ENCODE measurements at places on chromosomes 11 and 22. TPM values are rescaled to one million over a fixed set of nuclear protein-coding genes. Genes with fewer than 3 reads are reported as not detected.

The TCIRG1 gene
- polyA plus RNA-seq = 148 TPM

DNA sequence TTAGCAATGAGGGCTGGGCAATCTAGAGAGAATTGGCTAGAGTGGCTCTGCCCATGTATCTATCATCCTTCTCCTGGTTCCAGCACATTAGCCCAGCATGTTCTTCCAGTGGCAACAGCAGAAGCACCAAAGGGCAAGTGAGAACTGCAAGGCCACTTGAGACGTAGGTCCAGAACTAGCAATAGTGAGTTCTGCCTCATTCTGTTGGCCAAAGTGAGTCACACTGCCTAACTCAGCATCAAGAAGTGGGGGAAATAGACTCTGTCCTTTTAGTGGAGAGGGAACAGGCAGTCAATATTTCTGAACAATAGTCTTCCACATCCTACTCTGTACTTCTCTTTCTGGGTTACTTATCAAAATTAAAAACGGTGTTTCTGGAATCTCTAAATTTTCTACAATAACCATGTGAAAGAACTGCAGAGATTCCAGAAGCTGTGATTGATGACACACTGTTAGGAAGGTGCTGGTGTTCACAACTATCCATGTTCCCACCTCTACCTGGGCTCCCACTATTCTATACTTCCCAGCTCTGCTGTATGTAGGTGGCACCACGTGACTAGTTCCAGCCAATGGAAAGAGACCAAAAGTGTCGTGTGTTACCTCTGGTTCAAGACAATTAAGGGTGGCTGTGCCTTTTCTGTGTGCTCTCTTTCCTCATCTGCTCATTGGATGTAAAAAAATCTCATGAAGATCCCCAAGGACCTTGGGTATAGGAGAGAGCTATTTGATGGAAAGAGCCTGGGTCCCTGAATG, 23.4 kb upstream of the GRK3 start:
- H3K4me3 ChIP-seq = no peak overlapping the region
- H3K27ac ChIP-seq = no peak overlapping the region
- H3K36me3 ChIP-seq = no peaks in the 10 kb centered on the region
- DNase-seq = no peak
- no peaks in the 10 kb centered on the region for H3K4me1 ChIP-seq
- H3K27me3 ChIP-seq = peaks cover 2% of the 10 kb centered on the region

GRCh38 chr22:37165066-37165465, 15.3 kb upstream of the IL2RB start:
- DNase-seq = no peak
- peaks cover 24% of the 10 kb centered on the region for H3K27me3 ChIP-seq
- no peak overlapping the region for H3K4me3 ChIP-seq
- no peaks in the 10 kb centered on the region for H3K36me3 ChIP-seq
- H3K27ac ChIP-seq = no peak overlapping the region

DNA sequence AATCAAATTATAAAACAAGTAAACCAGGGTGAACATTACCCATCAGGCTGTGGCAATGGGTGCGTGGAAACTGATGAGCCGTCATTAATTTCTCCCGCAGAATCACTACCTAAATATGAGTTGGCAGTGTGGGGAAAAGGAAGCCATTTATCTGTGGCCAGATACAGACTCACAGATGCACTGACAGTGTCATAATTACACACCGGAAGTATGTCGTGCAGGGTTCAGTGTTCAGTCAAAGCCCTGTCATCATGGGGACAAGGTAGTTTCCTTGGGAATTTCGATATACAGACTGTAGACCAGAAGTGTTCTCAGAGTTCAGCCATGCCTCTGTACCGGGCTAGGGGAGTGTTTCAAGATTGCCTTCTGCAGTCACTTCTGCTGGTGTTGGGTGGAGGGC, 119.2 kb upstream of the SEZ6L start:
- H3K4me1 ChIP-seq = no peaks in the 10 kb centered on the region
- H3K36me3 ChIP-seq = no peaks in the 10 kb centered on the region
- no peak overlapping the region for H3K4me3 ChIP-seq
- no peaks in the 10 kb centered on the region for H3K27me3 ChIP-seq

DNA sequence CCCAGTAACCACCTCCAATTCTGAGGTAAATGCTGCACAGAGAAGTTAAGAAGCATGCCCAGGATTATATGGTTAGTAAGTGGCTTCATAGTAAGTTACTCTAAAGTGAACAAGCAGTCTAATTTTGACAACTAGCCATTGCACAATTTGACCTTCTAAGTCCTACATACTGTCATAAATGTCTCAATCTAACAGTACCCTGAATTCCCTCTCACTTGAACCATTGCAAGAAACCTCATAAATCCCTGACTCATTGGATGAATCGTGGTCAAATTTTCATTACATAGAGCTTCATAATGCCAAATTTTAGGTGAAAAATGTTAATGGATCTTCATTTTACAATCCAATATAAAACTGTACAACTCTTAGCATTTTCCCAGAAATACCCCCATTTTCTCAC, 217.3 kb upstream of the GRIA4 start:
- no peaks in the 10 kb centered on the region for H3K4me1 ChIP-seq
- no peak overlapping the region for H3K27ac ChIP-seq
- H3K27me3 ChIP-seq = no peaks in the 10 kb centered on the region
- no peaks in the 10 kb centered on the region for H3K36me3 ChIP-seq
- DNase-seq = peak; percentile 34

- peak overlapping the region; percentile 98 for H3K27ac ChIP-seq
- H3K36me3 ChIP-seq = peaks cover 5% of the 10 kb centered on the region
- no peak overlapping the region for H3K4me3 ChIP-seq
- peaks cover 34% of the 10 kb centered on the region for H3K4me1 ChIP-seq
Observed at GRCh38 chr11:12175694-12176241, 65.4 kb downstream of the MICAL2 start.

- no peaks in the 10 kb centered on the region for H3K27me3 ChIP-seq
- no peak overlapping the region for H3K4me3 ChIP-seq
- no peaks in the 10 kb centered on the region for H3K4me1 ChIP-seq
- DNase-seq = no peak
Observed at GRCh38 chr11:107731941-107732688, 20.3 kb upstream of the SLN start.

DNA sequence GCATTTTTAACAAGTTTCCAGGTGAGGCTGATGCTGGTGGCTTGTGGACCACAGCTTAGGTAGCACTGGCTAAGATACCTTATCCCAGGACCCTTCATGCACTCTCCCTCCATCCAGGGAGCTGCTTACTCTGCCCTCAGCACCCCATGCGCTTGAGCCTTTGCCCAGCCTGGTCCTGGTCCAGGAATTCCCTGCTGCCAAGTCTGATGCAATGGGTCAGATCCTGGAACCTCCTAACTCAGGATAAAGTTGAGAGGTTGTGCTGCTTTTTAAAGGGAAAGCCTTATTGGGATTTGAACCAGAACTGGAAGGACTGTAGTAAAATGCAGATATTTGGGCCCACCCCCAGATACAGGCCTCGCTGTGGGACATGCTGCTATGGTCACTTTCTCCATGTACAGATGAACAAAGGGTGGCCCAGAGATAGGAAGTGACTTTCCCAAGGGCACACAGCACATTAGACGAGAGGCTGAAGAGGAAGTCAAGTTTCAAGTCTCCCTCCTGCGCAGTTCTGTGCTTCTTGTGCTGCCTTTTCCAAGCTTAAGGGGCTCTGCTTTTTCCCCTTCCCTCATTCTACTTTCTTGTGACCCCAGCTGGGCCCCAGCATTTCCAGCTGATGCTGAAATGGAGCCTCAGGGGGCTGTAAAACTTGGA, 824 bp upstream of the LGALS12 start:
- no peak overlapping the region for H3K4me3 ChIP-seq
- DNase-seq = no peak
- no peaks in the 10 kb centered on the region for H3K36me3 ChIP-seq
- H3K27me3 ChIP-seq = peaks cover 2% of the 10 kb centered on the region
- H3K4me1 ChIP-seq = no peaks in the 10 kb centered on the region

The LDHAL6A gene
- polyA plus RNA-seq = not detected

- H3K4me3 ChIP-seq = no peak overlapping the region
- peaks cover 27% of the 10 kb centered on the region for H3K4me1 ChIP-seq
- H3K36me3 ChIP-seq = no peaks in the 10 kb centered on the region
Observed at GRCh38 chr22:30190574-30190973, 56.0 kb downstream of the LIF start.

- H3K4me1 ChIP-seq = no peaks in the 10 kb centered on the region
- no peaks in the 10 kb centered on the region for H3K27me3 ChIP-seq
- DNase-seq = no peak
- H3K27ac ChIP-seq = no peak overlapping the region
Observed at GRCh38 chr11:69057801-69058200, 9.1 kb downstream of the TPCN2 start.

GRCh38 chr22:24089951-24090350, 78.8 kb downstream of the CABIN1 start:
- no peaks in the 10 kb centered on the region for H3K27me3 ChIP-seq
- DNase-seq = no peak
- peaks cover 8% of the 10 kb centered on the region for H3K4me1 ChIP-seq

GRCh38 chr11:26188554-26188953, 143.4 kb upstream of the ANO3 start:
- peaks cover 13% of the 10 kb centered on the region for H3K4me1 ChIP-seq
- DNase-seq = peak; percentile 10
- H3K27me3 ChIP-seq = no peaks in the 10 kb centered on the region
- H3K4me3 ChIP-seq = no peak overlapping the region

The FOXRED2 gene
- polyA plus RNA-seq = 4.0 TPM

DNA sequence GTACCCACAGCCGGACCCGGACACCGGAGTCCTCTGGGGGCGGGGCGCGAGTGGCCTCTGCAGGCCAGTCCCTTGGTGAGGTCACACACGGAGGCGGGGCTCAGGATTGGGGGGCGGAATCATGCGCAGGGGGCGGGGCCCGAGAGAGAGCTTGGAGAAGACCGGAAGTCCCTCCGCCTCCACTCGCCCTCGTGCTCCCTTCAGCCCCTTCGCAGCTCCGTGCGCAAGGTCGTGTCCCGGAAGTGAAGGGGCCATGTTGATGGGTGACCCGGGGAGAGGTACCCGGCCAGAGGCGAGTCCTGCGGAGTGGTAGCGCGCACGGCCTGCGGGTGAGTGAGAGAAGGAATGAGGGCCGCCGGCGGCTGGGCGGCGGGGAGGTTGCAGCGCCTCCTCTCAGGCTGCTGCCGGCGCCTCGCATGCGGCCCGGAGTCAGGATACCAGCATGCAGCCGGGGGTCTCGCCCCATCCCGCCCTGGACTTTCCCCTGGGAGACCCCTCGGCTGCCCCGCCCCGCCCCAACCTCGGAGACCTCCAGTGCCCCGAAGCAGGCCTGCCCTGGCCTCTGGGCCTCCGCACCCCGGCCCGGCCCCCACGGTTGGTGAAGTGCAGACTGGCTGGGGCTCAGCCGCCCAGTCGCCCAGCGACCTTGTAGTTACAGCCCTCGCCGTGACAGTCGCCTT, at the start of gene MIEF1:
Gene MIEF1, plus strand, starts transcription at position 182 of the 680 bp plus-strand sequence. CDS start 9,005 bp downstream, outside the sequence.
- peak; percentile 92 for DNase-seq
- H3K27me3 ChIP-seq = no peaks in the 10 kb centered on the region
- peaks cover 24% of the 10 kb centered on the region for H3K36me3 ChIP-seq
- H3K4me1 ChIP-seq = peaks cover 10% of the 10 kb centered on the region
- peak within 1 kb of the TSS; percentile 45 for H3K27ac ChIP-seq

- H3K27me3 ChIP-seq = no peaks in the 10 kb centered on the region
- no peaks in the 10 kb centered on the region for H3K4me1 ChIP-seq
- no peak overlapping the region for H3K4me3 ChIP-seq
- no peak for DNase-seq
- H3K36me3 ChIP-seq = no peaks in the 10 kb centered on the region
- no peak overlapping the region for H3K27ac ChIP-seq
Observed at GRCh38 chr11:14612694-14613093, 30.9 kb upstream of the PDE3B start.

- H3K4me3 ChIP-seq = no peak overlapping the region
- H3K36me3 ChIP-seq = no peaks in the 10 kb centered on the region
- H3K27ac ChIP-seq = no peak overlapping the region
Observed at GRCh38 chr22:37111156-37111717, 1.7 kb upstream of the TMPRSS6 start.

The CCDC15 gene
- 0.69 TPM for polyA plus RNA-seq

- H3K4me3 ChIP-seq = no peak overlapping the region
- no peaks in the 10 kb centered on the region for H3K4me1 ChIP-seq
Observed at GRCh38 chr11:126511475-126512115, 156.1 kb downstream of the ST3GAL4 start.
